ENCODE measurements at places on chromosomes 12 and 14.

- no peak for DNase-seq
Measured at GRCh38 chr12:112973818-112974231, 4.5 kb upstream of the OAS2 start.

- DNase-seq = no peak
Measured at GRCh38 chr12:118958520-118958919, 22.8 kb upstream of the SRRM4 start.

GRCh38 chr12:125114365-125115141 is 49.3 kb downstream of the AACS start:
- DNase-seq = no peak

DNA sequence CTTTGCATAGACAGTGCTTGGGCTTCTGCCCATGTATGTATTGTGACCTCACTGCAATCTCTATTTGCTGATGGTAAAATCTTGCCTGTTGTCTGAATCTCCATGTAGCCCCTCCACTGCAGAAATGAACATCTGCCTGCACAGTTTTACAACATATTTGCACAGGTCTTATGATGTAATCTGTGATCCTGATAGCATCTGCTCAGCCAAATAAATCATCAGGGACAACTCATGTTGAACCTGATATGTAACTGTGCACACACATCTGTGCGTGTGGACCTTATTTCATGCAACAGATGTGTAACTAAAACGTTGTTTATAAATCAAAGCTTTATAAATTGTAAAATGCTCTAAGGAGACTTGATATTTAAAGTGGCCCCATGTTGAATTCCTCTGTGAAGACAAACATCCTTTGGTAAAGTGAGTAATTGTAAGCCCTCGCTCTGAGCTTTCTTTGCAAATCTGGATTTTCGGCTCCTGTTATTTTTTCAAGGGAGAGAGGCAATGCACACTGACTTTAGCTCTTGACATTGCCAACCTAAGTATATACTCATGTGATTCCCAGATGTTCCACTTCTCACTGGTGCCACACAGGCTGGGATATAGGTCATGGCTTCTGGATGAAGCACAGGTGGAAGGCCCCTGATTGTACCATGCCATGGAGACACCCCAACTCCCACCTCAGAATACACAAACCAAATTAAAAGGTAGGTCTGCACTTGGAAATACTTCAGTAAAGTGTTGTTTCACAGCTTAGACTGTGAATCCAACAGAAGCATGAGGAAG is 371.3 kb downstream of the GRIN2B start:
- DNase-seq = no peak

DNA sequence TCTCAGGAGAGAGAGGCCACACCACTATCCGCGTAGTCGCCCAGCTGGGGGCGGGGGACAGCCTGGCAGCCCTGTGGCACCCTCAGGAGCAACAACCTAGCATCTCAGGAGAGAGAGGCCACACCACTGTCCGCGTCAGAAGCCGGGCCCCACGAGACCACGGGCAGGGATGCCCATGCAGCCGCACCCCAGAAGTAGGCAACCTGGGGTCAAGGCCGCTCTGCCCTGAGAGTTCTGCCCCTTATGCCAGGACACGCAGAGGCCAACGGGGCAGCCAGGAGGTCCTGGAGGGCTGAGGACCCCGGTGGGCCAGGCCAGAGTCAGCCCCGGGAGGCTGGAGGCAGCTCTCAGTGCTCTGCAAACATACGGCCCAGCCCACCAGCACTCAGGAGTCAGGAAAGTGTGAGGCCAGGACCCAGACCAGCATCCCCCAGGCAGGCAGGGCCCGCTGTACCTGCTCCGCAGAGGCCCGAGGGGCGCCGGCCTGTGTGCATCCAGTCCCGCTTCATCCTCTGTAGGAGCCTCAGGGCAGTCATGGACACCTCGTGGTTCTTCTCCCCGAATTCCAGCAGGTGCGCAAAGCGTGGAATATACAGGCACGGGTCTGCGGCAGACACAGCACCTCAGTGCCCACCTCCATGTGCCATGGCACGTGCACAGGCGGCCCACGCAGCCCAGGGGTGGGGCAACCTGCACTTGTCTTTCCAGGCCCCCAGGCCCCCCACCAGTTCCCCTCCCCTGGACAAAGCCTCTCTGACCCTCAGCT is 7.3 kb upstream of the BTBD6 start:
- no peak for DNase-seq

DNA sequence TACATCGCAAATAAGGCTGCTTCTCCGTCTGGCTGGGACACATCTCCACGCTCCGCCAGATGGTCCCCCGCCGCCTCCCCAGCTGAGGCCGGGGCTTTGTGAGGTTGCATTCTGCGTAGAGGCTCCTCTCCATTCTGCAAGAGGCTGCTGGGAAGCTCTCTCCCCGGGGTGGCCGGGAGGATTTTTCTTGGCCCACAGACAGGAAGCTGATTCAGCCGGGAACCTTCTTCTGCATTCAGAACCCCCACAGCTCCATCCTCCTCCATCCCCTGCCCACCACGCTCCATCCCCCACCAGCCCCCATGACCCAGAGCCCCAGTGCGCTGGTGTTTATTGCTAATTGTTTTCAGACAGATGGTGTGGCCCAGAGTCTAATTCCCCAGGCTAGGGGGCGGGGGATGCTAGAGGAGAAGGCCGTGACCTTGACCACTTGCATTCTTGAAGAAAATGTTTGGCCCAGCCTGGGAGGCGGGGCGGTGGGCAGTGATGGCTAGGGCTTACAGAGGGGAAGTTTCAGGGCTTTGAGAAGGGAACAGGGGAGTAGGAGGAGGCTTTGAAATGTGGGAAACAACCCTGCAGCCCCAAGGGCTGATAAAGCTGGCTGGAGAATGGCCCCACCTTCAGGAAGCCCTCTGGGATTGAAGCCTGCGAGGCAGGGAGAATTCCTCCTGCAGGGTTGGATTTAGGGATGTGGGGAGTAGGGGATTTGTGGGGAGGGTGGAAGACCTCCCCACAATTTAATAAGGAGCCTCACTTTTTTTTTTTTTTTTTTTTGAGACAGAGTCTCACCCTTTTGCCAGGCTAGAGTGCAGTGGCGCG is 88.5 kb upstream of the NCOR2 start:
- DNase-seq = no peak

DNA sequence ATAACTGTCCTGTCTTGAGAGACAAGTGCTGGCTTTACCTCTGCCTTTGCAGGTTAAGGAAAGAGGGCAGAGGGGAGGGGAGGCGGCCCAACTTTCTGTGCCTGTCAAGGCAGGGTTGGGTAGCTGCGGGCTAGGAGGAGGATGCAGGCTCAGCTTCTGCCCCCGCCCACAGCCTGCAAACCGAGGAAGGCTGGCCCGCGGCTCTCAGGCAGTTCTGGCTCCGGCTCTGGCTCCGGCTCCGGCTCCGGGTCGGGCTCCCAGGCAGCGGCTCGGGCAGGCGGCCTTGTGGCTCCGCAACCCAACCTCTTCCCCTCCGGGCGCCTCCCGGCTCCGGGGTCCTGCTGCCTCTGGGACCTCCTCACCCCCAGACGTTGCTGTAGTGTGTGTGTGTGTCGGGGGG is 92.9 kb downstream of the TMEM30B start:
- no peak for DNase-seq

GRCh38 chr14:103867020-103867419 is 19.6 kb upstream of the PPP1R13B start:
- no peak for DNase-seq

- DNase-seq = no peak
Measured at GRCh38 chr12:54273981-54274380, 5.9 kb downstream of the CBX5 start.

DNA sequence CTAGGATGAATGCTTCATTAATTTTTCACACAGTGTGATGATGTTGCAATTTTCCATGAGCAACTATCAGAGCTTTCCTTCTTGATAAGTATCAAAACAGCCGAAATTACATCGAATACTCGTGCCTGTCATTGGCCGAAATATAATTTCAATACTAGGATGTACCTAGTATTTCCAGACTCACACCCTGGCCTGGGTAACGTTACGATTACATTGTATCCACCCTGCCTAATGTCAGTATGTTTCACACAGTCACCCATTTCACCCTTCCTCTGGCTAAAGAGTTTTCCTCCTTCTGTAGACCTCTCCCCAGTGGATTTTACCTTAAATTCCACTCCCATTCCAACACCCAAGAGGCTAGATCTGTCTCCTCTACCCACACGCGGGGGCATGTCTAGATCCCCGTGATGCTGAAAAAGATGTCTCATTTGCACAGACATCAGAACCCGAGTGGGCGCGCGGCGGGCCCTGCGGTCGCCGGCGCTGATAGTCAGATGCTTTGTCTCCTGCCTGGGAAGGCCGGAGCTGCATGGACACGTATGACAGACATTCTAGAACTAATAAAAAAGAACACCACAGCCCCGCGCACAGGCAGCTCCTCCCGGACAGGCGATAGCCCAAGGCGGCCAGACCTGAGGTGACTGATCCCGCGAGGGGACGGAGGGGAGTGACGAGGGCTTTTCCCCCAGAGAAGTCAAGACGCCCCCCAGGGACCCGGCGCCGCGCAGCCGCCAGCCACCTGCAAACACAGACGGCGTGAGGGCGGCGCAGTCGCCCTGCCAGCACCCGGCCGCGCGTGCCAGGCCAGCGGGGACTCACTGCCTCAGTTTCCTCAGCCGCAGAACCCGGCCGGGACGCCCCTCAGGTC is 723 bp downstream of the KIF21A start:
- peak; percentile 11 for DNase-seq

GRCh38 chr12:18439541-18439940 is 178.2 kb downstream of the PIK3C2G start:
- no peak for DNase-seq

- no peak for DNase-seq
Measured at GRCh38 chr12:9776781-9777180, 16.1 kb upstream of the CD69 start.

Measured in stimulated activated CD8-positive, alpha-beta memory T cell treated with anti-CD3 and anti-CD28 coated beads, Interleukin-2, amount 100 ng/mL, for 1 hour (primary cell).